Activated CD4-positive, alpha-beta memory T cell treated with anti-CD3 and anti-CD28 coated beads, Interleukin-2, amount 10 ng/mL, durations not matched to agents 7 days and 5 days (primary cell): ENCODE measurements at places on chromosomes 7 and 10. TPM values are rescaled to one million over a fixed set of nuclear protein-coding genes. Genes with fewer than 3 reads are reported as not detected.

TMEM270 gene
- total RNA-seq = not detected

DNMBP gene
- 5.1 TPM for total RNA-seq

TES gene
- 140 TPM for total RNA-seq

ADARB2 gene
- total RNA-seq = 2.5 TPM

MYL10 gene
- not detected for total RNA-seq

SFMBT2 gene
- 25.8 TPM for total RNA-seq

FFAR4 gene
- not detected for total RNA-seq

NEURL1 gene
- 1.1 TPM for total RNA-seq

FAM241B gene
- 3.2 TPM for total RNA-seq

DNA sequence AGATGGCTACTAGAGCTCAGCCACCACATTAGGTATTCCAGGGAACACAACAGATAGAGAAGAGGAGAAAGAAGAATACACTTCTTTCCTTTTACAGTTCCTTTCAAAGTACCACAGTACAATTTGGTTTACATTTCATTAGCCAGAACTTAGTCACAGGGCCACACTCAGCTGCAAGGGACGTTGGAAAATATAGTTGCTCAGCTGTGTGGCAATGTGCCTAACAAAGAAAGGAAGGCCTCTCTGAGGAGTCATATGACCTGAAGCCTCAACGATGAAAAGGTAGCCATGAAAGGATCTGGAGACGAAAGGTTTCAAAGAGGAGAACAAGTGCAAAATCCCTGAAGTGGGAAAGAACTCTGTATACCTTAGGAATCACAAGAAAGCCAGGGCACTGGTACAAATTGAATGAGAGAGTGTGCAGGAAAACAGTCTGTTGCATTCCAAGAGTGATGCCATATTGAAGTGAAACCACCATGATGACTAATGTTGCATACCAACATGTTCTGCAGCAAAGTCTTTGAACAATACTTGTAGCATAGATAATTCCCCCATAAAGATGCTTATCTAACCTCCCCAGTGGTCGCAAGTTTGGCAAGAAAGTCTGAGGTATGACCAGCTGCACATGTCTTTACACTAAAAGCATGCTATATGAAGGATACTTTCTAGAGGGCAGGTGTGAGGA is 278.9 kb downstream of the HPSE2 start:
- H3K27me3 ChIP-seq = no peaks in the 10 kb centered on the region
- DNase-seq = no peak
- H3K4me1 ChIP-seq = no peaks in the 10 kb centered on the region

DNA sequence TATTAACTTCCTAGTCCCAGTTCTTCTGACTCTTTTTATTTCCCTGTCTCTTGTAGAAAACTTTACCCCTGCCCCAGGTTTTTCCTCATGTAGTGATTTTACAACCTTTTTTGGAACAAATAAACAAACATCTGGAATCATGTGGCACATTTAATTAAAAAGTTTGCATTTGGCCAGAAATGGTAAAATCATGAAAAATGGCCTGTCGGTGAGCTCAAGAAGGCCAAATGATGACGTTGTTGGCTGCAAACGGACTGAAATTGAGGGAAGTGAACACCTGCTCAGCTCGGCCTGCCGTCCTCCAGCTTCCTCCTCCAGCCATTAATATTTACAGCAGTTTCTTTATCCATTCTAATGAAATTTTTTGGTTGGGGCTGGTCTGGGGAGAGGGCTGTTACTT is 902.8 kb downstream of the LRMDA start:
- no peak overlapping the region for H3K27ac ChIP-seq

- H3K27ac ChIP-seq = no peak overlapping the region
- H3K4me3 ChIP-seq = no peak overlapping the region
- H3K4me1 ChIP-seq = peaks cover 57% of the 10 kb centered on the region
- no peak for DNase-seq
Observed at GRCh38 chr7:117011419-117012260, 58.3 kb downstream of the ST7 start.

DNA sequence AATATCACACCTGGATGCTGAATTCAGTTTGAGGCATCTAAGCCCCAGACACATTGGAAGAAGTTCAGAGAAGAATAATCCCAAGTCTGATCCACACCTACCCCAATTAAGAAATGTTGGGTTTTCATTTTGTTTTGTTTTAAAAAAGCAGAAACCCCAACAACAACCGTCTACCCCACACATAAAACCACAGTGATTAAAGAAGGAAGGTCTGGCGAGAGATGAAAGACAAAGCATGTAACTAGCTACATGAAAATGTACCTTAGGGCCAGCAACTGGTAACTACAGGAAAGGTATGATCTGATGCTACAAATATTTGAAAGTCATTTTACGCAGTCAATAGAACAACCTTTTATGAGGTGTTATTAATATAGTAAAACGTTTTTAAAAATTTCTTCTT is 1112.3 kb downstream of the GATA3 start:
- H3K27ac ChIP-seq = no peak overlapping the region
- H3K36me3 ChIP-seq = no peaks in the 10 kb centered on the region
- H3K4me1 ChIP-seq = peaks cover 7% of the 10 kb centered on the region

DNA sequence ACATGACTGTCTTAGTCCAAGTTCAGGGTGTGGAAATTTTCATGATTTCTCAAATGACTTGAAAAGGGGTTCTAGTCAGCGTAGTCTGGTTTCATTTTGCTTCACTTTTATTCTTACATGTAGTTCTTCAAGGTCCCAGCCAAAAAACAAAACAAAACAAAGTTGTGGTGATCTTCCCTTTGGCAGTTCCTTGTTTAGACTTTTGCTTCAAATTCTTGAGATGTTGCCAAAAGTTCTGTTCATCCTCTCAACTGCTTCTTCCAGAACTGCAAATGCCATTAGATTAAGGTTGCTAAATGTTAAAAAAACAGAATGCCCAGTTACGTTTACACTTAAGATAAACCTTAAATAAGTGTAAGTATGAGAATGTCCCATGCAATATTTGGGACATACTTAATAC is 370.8 kb upstream of the LRRTM3 start:
- no peaks in the 10 kb centered on the region for H3K27me3 ChIP-seq
- H3K27ac ChIP-seq = no peak overlapping the region
- no peak for DNase-seq
- H3K4me1 ChIP-seq = no peaks in the 10 kb centered on the region
- no peak overlapping the region for H3K4me3 ChIP-seq
- no peaks in the 10 kb centered on the region for H3K36me3 ChIP-seq

- no peak for DNase-seq
- no peak overlapping the region for H3K27ac ChIP-seq
- no peaks in the 10 kb centered on the region for H3K36me3 ChIP-seq
- H3K4me1 ChIP-seq = no peaks in the 10 kb centered on the region
- H3K4me3 ChIP-seq = no peak overlapping the region
Observed at GRCh38 chr10:59980356-59980755, 74.0 kb upstream of the CCDC6 start.

DNA sequence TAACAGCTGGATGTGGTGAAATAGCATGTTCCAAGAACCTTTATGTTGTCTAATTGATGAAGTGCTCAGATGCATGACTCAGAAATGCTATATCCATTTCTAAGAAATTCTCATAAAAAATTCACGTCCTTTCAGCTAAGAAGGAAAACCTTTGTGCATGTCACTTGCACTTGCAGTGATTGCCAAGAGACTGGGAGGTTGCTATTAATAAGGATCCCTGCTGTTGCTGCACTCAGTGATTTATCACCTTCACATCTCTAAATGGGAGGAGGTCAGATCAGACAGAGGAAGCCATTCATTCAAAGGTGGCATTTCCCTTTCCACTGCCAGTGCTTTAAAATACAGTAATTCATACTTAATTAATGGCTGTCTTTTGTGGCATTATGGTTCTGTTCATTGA is 89.5 kb downstream of the THSD7A start:
- no peaks in the 10 kb centered on the region for H3K4me1 ChIP-seq
- DNase-seq = no peak
- H3K4me3 ChIP-seq = no peak overlapping the region

DNA sequence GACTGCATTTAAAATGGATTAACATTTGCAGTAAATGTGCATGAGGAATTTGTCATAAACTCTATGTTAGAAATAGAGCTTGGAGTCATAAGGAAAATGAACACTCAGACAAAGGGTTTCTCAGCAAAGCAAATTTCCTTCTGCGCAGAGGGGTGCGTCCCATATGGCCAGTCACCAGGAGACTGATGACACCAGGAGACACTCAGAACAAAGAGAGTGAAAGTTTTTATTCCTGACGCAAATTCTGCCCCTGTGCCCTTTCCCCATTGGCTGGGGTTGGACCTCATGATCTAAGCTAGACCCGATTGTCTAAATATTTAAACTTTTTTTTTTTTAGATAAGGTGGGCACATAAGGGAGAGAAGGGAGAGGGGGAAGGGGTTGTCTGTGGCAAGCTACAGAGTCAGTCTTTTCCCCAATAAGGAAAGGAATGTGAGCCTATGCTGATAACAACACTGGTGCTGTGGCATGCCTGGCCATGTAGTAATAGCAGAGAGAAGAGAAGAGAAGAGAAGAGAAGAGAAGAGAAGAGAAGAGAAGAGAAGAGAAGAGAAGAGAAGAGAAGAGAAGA is 202.0 kb downstream of the POM121L12 start:
- no peaks in the 10 kb centered on the region for H3K27me3 ChIP-seq
- no peak for DNase-seq
- no peak overlapping the region for H3K27ac ChIP-seq
- no peaks in the 10 kb centered on the region for H3K4me1 ChIP-seq
- H3K4me3 ChIP-seq = no peak overlapping the region

DNA sequence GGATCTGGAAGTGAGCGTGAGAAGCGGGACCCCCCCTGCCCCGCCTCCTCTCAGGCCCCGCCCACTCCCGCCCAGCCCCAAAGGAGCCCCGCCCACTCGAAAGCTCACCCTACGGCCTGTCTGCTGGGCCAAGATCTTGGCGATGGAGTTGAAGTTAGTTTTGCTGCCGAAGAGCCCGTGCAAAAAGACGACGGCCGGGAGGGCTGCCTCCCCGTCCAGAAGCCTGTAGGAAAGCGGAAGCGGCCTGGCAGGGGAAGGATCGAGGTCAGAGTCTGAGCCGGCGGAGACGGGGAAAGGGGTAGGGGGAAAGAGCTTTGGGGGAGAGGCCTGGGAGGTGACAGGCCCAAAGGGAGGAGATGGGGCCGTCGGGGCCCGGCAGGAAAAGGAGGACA is 386 bp downstream of the ABHD11 start:
- peak overlapping the region; percentile 92 for H3K27ac ChIP-seq
- DNase-seq = peak; percentile 65
- H3K4me1 ChIP-seq = peaks cover 24% of the 10 kb centered on the region
- H3K36me3 ChIP-seq = peaks cover 4% of the 10 kb centered on the region
- no peaks in the 10 kb centered on the region for H3K27me3 ChIP-seq

- no peaks in the 10 kb centered on the region for H3K4me1 ChIP-seq
- H3K36me3 ChIP-seq = no peaks in the 10 kb centered on the region
- no peak for DNase-seq
- no peaks in the 10 kb centered on the region for H3K27me3 ChIP-seq
- no peak overlapping the region for H3K27ac ChIP-seq
Observed at GRCh38 chr10:35924759-35925158, 282.7 kb upstream of the FZD8 start.

DNA sequence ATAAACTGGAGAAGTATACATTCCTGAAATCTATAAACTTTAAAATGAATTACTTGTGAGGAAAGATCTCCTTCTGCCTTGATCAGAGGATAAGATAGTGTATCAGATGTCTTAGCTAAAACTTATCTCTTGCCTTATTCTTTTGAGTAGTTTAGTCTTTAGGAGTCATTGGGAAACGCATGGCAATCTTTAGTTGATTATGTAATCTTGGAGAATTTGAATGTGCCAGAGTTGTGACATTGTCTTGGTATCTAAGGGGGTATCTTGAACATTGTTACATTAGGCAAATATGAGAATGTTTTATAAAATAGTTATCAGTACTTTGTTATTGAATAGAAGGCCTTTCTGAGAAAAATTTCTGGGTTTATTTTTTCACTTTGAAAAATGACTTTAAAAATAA is 61.6 kb upstream of the ADRA2A start:
- no peak overlapping the region for H3K4me3 ChIP-seq
- H3K27me3 ChIP-seq = no peaks in the 10 kb centered on the region
- H3K36me3 ChIP-seq = peaks cover 37% of the 10 kb centered on the region
- peaks cover 9% of the 10 kb centered on the region for H3K4me1 ChIP-seq

- H3K36me3 ChIP-seq = no peaks in the 10 kb centered on the region
- H3K27me3 ChIP-seq = peaks cover 4% of the 10 kb centered on the region
Observed at GRCh38 chr7:2478800-2479199, 2.6 kb upstream of the GRIFIN start.

- no peaks in the 10 kb centered on the region for H3K27me3 ChIP-seq
- no peak overlapping the region for H3K27ac ChIP-seq
- H3K36me3 ChIP-seq = no peaks in the 10 kb centered on the region
- no peak overlapping the region for H3K4me3 ChIP-seq
- no peak for DNase-seq
Observed at GRCh38 chr10:57579926-57580325, 687.8 kb downstream of the IPMK start.

DNA sequence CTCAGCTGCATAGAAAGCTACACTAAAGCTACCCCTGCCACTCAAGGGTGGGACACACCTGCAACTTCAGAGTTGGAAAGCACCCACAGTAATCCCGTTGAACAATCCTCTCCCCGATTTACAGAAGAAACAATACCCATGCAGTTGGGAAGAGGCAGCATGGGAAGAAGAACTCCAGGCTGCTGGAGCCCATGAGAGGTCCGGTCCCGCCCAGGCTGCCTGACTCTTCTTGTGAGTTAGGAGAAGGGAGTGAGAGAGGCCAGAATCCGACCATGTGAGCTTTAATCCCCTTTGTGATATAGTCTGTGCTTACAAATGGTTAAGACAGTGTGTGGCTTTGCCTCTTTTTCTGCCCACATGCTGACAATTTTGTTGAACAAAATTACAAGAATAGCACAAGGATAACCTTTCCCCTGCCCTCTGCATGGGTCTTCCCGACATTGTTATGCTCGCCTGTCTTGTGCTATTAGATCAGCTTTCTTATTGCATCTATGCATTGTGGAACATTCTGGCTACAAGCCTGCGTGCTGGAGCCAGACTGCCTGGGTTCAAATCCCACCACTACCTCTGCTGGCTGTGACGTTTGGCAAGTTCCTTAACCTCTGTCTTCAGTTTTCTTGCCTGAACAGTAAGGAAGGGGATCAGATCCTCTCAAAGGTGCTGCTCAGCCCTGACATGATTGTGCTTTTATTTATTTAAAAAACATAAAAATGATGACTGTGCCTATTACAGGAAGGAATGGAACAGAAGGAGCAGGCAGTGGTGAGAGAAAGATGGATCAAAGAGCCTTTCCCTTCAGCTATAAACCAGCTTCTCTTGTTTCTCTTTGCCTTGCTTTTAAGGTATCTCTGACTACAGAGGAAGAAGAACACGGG is 56.0 kb downstream of the BPGM start:
- H3K4me3 ChIP-seq = no peak overlapping the region
- DNase-seq = no peak
- no peaks in the 10 kb centered on the region for H3K27me3 ChIP-seq
- no peaks in the 10 kb centered on the region for H3K4me1 ChIP-seq
- no peaks in the 10 kb centered on the region for H3K36me3 ChIP-seq

- no peak for DNase-seq
- no peak overlapping the region for H3K4me3 ChIP-seq
- H3K4me1 ChIP-seq = peaks cover 1% of the 10 kb centered on the region
- H3K36me3 ChIP-seq = peaks cover 45% of the 10 kb centered on the region
- no peak overlapping the region for H3K27ac ChIP-seq
Observed at GRCh38 chr10:120873741-120874140, 22.6 kb downstream of the WDR11 start.
